ENCODE measurements at places on chromosomes 1 and 21.

DNA sequence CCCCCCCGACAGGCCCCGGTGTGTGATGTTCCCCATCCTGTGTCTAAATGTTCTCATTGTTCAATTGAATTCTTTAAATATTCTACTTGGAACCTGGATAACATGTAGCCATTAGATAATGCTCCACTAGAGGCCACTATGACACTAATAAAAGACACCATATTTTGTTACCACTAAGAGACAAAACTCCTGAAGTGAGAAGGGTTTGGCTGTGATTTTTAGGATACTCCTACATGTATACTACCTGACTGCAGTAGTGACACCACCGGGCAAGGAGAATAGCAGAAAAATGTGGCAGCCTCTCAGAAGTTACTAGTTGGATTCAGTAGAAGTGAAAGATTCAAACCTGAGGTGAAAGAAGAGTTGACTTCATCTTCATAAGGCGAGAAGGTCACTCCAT, 36.0 kb downstream of the F5 start:
- no peak for DNase-seq

DNA sequence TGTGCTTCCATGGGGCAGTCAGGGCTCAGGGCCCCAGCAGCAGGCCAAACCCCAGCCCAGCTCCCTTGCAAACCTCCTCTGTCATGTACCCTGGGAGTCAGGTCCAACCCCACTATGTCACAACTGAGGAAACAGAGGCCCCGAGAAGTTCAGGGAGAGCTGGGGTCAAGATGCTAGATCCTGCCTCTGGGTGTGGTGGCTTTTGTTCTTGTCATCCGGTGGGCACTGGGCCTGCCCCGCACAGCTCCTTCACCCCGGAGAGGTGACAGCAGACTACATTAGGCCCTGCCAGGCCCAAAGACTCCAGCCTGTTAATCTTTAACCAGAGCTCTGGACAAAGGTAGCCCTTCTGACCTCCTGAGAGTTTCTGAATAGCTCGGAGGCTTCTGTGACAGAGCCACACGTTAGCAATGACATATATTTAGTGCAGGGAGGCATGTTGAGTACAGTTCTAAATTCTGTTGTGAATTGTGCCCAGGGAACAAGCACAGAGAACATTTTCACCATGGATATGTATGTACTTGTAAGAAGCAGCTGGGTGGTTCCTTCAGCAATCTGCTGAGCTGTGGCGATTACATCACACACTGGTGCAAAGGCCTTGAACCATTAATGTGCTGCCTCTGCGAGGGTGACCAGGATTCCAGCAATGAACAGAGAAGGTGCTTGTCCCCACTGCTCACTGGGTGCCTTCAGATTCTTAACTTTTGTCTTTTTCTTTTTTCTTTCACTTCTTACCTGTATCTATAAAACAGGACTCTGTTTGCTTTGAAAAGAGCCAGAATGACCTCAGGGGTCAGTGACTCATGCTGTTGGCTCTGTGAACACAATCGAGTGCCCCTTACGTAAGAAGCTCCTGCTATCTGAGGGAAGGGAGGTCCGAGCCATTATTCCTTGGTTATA, 102.8 kb downstream of the RHOU start:
- DNase-seq, result no peak

GRCh38 chr1:180210008-180210620, 19.9 kb upstream of the LHX4 start:
- DNase-seq, result no peak

DNA sequence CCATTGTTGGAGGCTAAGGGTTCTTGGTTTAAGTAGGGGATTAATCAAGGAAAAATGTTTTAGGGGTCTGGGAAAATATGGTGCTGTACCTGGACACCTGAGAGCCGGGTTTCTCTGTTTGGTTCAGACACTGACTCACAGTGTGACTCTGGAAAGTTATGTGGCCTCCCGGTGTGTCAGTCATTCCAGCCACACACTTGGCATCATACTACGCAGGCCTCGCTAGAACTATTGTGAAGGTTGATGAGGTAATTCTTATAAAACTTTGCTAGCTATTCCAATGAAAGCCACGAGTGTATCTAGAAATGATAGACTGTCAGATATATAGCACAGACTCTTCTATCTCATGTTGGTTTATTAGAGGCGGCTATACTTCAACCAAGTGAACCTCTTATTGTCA, 4.8 kb upstream of the CAMSAP2 start:
- no peak for DNase-seq

DNA sequence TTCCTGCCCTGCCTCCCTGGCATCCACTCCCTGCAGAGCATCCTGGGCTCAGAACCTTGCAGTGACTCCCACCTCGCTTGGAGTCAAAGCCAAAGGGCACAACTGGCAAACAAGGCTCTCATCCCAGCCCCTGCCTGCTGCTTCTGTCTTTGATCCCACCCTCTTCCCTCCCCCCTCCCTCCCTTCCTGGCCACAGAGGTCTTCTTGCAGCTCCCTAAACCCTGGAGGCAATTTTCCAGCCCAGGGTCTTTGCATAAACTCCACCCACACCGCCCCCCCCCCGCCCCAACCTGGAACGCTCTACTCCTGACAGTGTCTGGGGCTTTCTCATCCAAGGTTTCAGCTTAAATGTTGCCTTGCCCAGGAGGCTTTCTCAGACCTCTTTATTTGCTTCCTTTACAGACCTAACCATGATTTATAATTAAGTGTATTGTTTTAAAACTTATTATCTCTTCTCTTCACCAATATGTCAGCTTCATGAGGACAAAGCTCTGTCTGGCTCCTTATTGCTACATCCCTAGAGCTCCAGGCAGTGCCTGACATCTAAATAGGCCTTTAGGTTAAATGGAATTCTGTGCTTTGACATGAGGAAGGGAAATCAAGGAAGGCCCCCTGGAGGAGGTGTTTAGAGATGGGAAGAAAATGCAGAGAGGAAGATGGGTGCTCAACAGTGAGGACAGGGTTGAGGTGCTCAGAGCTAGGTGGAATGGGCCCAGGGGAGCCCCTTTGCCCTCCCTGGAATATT, 37.7 kb upstream of the PADI1 start:
- DNase-seq, result no peak

DNA sequence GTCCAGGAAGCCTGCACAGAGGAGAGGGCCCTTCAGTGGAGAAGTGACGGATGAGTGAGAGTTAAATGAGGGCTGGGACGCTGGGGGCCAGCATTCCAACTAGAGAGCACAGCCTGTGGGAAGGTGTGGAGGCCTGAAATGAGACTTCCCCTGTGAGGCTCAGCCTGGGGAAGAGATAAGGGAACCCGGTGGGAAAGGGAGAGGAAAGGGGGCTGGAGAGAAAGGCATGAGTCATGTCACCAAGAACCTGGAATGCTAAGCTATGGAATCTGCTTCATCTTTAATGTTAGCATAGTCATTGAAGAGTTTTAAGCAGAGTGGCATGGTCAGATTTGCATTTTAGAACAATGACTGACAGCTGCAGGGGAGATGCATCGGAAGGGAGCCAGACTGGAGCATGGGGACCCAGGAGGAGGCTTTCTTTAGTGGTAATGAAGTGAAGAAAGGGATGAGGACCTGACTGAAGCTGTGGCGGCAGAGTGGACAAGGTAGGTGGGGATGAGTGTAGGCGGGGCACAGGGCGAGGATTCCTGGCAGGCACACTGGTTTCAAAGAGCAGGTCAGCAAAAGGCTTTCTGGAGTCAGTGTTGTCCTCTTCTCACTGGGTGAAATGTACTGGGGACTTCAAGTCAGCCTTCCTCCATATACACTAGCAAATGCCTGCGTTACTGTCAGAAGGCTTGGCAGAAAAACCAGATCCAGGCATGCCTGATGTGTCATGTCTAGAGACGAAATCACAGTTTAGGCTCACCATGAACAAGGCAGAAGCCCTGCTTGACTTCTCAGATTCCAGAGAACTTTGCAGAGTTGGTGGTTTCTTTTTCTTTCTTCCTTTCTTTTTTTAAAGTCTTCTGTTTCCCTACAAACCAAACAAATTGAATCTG, 8.0 kb downstream of the RGL1 start:
- no peak for DNase-seq

DNA sequence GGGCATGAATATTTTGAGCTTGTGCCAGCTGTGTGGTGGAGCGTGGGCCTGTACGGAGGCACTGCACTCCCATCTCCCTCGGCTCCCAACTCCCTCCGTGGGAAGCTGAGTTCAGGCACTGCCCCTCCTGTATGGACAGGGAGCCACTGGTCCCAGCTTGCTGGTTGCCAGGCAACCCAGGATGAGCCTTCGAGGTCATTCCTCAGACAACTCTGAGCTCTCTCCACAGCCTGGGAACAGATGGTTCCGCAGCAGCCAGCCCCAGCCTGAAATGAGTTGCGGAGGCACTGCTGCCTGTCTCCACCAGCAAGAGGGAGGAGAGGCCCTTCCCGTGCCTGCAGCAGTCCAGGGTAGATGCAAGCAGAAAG, 58.4 kb upstream of the TENT5B start:
- no peak for DNase-seq

GRCh38 chr1:33000427-33001026, 35.9 kb upstream of the RNF19B start:
- no peak for DNase-seq

- DNase-seq, result no peak
These were observed 565.7 kb upstream of the PLXNA2 start for GRCh38 chr1:208809876-208810275.

- no peak for DNase-seq
These were observed 273.8 kb downstream of the PTBP2 start for GRCh38 chr1:96995351-96995750.

DNA sequence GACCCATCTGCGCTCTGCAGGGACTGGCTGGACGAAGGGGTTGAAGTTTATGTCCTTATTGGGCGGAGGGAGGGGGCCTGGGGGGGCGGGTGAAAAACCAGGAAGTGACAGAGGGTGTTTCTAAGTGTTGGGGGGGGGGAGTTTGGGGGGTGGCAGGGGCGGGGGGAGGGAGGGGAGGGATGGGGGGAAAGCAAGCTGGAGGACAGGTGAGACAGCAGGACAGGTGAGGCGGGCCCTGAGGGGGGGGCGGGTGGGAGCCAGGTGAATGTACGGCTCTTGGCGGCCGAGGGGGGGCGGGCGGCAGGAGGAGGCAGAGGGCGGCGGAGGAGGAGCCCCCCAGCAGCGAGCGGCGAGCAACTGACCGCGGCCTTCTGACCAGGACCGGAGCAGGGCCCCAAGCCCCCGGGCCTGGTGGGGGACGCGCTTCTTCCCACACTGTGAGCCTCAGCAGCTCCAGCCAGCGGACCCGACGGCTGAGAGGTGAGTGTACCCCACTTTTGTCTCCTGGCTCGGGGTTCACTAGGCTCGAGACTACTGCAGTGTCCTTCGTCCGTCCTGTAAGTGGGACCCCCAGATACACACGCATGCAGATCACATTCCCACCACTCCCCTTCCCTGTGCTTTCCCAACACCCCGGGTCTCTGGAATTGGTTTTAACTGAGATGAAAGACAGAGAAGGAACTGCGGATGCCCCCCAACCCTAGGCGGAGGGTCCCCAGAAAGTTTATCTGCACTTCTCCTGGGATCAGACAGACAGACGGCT, at the start of gene ZBTB7B:
ZBTB7B (plus strand) TSS at position 339 of the 763 bp plus-strand sequence. CDS start 11,859 bp downstream, outside the sequence.
- no peak for DNase-seq

GRCh38 chr1:206495011-206495461, 12.3 kb upstream of the RASSF5 start:
- DNase-seq, result no peak

DNA sequence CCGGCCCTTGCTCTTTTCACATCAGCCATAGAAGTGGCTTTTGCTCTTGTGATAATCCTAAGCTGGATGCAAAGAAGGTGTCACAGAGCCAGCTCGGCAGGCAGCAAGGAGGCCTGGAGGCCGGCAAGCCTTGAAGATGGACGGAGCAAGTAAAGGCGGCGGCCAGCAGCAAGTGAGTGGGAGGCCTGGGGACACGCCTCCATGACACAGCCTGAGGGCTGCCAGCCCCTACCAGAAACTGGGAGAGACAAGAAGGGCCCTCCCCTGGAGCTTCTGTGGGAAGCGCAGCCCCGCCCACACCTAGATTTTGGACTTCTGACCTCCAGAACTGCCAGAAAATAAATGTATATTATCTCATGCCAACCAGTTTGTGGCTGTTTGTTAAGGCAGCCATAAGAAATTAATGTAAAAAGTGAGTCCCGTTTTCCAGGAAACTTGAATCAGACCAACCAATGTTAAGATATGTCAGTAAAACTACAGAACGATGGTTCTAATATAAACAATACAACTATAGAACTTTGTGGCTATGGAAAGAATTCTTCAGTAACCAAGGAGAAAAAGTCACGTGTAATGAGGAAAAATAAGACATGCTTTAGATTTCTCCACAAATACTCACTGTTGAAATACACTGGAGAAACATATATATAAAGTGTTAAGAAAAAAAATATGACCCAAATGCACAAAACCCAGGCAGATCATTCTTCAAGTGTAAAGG, 49.9 kb downstream of the BACE2 start:
- no peak for DNase-seq

GRCh38 chr1:51731998-51732397, 115.1 kb downstream of the OSBPL9 start:
- DNase-seq, result no peak

DNA sequence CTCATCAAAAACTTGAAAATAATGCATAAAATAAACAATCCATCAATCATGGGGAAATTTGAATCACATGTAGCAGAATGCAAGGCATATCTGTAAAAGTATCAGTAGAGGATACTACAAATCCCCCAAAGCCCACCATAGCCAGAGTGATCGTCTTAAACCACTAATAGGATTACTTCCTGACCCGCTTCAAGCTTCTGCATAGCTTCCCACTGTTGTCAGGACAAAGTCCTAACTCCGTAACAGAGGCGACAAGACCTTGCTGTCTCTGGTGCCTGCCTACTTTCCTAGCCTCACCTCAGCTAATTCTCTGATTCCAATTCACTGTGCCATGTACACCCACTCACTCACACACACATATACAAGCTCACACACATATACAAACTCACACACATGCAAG, 161.2 kb upstream of the NFIA start:
- DNase-seq, result no peak

GRCh38 chr1:36803868-36804570, 230.3 kb downstream of the GRIK3 start:
- DNase-seq, result no peak

DNA sequence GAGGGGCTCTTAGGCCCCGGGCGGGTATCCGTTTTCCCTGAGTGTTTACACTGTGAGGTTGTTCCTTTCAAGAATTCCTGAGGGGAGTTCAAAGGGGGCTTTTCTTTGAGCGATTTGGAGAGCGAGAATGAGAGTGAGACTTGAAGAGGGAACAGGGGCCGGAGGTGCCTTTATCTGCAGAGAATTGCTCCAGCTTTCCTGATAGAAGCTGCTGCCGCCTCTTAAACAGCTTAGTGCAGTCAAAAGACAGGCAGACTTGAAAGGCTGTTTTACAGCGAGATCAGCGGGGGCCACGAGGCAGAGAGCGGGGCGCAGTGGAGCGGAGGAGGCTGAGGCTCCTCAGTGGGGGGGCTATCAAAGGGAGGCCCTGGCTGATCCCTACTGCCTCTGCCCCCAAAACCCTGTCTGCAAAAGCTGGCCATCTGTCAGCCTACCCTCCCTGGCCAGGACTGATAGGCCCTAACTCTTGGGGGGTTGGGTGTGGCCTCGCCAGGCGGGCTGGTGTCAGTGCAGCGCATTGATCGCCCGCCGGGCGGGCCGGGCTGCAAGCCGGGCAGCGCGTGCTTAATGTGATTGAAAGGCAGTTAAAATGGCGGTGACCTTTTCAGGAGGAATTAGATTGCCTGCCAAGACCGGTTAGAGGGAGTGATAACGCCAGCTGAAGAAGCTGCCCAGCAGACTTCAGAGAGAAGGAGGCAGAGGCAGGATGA, 36.4 kb downstream of the TMEM53 start:
- DNase-seq, result no peak
